ENCODE measurements at places on chromosomes 11 and 22.

GRCh38 chr11:131463649-131464425 is 93.4 kb downstream of the NTM start:
- DNase-seq, result no peak

GRCh38 chr22:38088629-38089473 is 4.9 kb upstream of the SLC16A8 start:
- no peak for DNase-seq

DNA sequence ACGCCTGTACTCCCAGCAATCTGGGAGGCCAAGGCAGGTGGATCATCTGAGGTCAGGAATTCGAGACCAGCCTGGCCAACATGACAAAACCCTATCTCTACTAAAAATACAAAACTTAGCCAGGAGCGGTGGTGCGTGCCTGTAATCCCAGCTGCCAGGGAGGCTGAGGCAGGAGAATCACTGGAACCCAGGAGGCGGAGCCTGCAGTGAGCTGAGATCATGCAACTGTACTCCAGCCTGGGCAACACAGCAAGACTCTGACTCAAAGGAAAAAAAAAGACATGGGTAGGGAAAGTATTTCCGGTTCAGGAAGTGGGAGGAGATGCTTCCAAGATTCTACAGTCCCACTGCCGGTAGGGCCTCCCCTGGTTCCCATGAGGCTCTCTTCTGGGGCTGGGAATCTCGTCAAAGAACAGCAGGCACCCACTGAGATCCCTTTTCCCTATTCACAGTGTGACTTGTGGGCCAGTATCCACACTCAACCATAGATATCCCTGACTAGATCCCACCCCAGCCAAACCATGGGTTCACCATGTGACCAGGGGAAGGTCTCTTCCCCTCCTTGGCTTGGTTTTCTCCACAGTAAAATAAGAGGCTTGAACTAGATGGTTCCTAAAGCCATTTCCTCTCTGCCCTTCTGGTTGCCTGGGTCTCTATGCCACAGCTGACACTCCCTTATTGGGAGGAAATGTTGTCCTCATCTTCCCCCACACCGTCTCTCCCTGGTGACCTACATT is 443.3 kb downstream of the BUD13 start:
- no peak for DNase-seq

DNA sequence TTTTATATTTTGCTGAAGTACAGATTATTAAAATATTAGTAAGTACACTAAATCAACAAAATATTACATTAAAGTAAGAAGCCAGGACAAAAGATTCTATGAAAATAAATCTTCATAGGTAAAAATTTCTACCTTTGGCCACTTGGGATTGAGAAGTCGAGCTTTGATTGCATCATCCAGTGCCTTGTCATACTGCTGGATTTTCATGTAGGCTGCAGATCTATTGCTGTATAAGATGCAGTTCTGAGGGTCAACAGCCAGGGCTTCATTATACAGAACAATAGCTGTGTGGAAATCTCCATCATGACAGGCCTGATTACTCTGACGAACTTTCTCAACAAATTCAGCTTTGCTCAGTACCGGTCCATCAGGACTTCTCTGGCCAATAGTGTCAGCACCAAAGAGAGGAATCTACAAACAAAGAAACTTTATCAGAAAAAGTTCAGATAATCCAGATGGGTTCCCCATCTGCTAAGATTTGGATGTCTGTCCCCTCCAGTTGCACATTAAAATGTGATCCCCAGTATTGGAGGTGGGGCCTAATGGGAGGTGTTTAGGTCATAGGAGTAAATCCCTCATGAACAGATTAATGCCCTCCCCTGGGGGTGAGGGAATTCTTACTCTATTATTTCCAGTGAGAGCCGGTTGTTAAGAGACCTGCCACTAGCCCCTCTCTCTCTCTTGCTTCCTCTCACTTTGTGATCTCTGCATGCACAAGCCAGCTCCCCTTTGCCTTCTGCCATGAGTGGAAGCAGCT is 50.0 kb downstream of the TTC28 start:
- DNase-seq, result no peak

DNA sequence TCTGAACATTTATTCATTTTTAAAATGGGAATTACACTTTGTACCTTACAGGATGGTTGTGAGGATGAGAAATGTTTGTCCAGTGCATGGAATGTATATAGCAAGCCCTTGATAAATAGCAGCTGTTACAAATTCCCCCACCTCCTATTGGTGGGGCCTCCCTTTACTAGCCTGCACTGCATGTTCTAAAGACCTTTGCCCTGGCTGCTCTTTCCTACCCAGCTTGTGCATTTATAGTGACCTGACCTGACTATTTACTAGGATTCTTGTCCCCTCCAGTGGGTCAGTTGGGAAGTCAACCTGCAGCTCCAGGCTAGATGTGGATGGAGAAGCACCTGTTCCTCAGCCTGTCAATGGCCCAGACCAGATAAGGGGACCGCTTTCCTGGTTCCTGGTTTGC is 180.3 kb downstream of the HIPK3 start:
- DNase-seq, result no peak

DNA sequence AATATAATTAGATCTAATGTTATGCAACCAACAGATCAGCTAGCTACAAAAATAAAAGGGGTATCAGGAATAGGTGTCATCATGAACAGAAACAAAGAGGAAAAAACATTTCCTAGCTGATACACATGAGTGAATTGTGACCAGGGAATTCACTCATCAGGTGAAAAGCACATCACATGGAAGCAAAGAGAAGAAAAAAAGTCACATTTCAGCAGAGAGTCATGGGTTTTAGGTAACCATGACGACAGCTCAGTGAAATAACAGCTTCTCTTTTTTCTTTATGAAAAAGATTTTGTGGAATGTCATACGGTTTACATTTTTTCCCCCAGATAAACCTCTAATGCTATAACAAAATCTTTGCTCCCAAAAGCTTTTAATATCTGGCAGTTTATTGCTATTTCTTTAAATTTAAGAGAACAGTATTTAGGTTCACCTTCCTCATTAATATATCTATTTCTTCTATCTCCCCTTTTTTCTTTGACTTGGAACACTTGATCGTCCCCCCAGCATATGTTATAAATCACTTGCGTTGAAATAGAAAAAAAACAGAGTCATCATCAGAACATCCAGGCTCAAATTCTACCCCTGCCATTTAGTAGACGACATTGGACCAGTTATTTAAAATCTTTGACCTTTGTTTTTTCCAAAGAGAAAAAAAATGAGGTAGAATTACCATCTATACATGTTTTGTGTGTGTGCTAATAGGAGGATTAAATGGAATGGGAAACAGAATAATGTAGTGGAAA is 5.3 kb downstream of the TYR start:
- no peak for DNase-seq

DNA sequence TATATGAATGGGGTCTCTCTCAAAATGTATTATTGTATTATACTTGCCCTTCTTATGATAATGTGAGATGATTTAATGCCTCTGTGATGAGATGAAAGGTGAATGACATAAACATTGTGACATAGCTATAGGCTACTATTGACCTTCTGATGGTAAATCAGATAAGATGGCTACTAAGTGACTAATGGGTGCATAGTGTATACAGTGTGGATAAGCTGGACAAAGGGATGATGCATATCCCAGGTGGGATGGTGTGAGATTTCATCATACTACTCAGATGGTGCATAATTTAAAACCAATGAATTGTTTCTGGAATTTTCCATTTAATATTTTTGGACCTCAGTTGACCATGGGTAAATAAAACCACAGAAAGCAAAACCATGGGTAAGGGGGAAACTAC is 243.5 kb downstream of the SBF2 start:
- no peak for DNase-seq
